Cortex of kidney (tissue), 1 donor: ENCODE measurements at places on chromosomes 16 and 17.

DNA sequence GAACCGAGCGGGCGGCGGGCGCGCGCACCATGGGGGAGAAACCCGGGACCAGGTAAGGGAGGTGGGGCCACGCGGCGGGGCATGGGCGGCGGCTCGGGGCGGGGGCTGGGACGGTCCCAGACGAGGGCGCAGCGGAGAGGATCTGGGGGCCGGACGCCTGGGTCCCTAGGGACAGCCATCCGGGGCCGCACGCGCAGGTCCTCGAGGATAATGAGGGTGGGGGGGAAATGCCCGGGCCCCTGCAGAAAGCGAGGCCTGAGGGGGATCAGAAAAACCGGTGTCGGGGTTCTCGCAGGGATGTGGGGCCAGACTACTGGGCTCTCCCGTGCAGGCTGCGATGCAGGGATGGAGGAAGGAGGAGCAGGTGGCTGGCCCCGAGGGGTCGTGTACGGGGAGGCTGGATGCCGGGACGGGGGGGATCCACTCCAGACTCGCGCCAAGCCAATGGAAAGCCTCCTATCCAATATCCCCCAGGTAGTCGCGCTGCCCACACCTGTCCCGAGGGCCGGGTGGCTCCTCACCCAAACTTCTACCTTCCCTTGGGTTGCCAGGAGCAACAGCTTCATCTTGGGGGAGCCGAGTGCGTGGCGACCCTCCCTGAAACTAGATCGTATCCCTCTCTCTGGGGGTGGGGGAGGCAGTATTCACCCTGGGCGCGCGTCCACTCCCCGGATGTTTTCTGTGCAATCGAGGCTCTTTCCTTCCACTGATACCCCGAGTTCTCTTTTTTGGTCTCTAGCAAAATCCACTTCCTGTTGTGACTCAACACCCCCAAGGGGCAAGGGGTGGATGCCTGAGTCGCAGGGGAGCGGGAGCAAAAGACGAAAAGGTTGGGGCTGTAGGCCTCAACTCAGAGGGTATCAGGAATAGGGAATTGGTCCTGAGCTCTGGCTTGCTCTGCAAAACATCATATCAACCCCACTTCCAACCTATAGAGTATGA lies 532 bp downstream of the ARRB2 start:
- DNase-seq = no peak

- no peak for DNase-seq
Measured at GRCh38 chr16:80656711-80657150, 115.9 kb downstream of the DYNLRB2 start.

GRCh38 chr17:75664099-75664549 lies 2.8 kb downstream of the RECQL5 start:
- DNase-seq = no peak

DNA sequence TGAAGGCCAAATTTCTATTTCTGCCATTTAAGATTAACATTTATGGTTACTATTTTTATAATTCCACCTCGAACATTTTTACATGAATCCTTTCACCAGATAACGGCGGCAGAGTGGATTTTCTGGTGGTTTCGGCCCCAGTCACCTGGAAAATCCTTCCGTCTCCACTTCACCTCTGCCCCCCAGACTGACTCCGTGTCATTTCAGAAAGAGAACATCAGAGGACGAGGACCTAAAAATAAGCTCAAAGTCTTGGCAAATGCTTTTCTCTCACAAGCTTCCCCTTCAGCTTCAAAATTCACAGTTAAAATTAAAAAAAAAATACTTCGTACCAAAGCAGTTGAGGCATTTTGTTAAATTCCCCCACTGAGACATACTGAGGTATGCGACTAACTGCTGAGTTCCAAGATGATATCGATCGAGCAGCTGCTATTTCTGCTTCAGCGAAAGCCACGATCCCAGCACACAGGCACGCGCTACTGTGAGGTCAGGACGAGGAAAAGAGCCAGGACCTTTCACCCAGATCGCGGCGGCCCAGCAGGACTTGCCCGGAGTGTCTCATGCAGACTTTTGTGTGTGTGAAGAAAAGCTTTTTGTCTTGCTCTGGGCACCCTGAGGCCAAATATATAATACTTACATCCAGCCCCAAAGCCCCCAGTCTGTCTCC lies 36.8 kb downstream of the ASPA start:
- DNase-seq = no peak

- no peak for DNase-seq
Measured at GRCh38 chr16:57502048-57502775, 15.9 kb upstream of the DOK4 start.

GRCh38 chr17:63639125-63639524 lies 16.9 kb downstream of the MAP3K3 start:
- no peak for DNase-seq
